ENCODE measurements at places on chromosomes 11 and 22. TPM values are rescaled to one million over a fixed set of nuclear protein-coding genes. Genes with fewer than 3 reads are reported as not detected.

GRCh38 chr11:134599299-134599771 is 187.3 kb upstream of the B3GAT1 start:
- H3K4me3 ChIP-seq, result no peak overlapping the region
- no peaks in the 10 kb centered on the region for H3K27me3 ChIP-seq
- H3K36me3 ChIP-seq, result no peaks in the 10 kb centered on the region
- no peak for DNase-seq
- H3K27ac ChIP-seq, result no peak overlapping the region
- H3K4me1 ChIP-seq, result no peaks in the 10 kb centered on the region

The OR8G5 gene
- total RNA-seq, result not detected

GRCh38 chr11:64633555-64634159 is 42.6 kb downstream of the SLC22A12 start:
- peaks cover 47% of the 10 kb centered on the region for H3K27me3 ChIP-seq
- DNase-seq, result no peak
- no peak overlapping the region for H3K27ac ChIP-seq
- no peak overlapping the region for H3K4me3 ChIP-seq

DNA sequence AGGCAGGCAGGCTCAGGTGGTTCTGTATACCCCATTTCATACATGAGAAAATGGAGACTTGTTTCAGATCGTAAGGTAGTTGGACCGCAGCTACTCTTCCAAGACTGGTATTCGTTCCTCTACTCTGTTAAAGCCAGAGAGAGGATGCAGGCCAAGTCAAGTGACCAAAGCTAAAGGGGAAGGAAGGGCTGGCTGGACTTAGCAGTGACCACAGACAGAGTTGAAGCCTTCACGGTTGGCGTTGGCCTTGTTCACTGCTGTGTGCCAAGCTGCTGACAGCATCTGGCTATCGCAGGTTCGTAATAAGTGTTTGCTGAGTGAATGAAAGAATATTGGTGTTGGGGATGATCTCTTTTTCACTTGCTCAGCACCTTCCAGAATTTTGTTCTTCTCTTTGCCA is 64.2 kb downstream of the PTPRJ start:
- H3K27ac ChIP-seq, result no peak overlapping the region
- peaks cover 25% of the 10 kb centered on the region for H3K4me1 ChIP-seq
- DNase-seq, result no peak
- no peaks in the 10 kb centered on the region for H3K36me3 ChIP-seq
- H3K27me3 ChIP-seq, result no peaks in the 10 kb centered on the region

The F2 gene
- total RNA-seq, result not detected

The C22orf15 gene
- not detected for total RNA-seq

DNA sequence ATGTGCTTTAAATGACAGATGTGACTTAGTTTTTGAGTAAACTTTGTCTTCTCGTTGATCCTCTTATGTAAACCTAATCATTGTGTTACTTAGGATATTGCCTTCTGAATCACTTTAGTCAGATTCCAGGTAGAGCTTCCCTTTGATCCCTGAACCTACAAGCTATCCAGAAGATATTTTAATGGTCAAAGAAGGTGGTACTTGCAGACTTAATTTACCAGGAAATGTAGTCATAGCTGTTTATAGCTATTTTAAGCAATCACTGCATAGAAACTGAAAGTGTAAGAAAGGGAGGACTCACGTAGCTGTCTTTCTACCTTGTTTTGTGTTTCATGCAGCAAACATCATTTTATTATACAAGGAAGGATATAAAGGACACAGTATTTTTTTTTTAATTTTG is 189.5 kb downstream of the DDX10 start:
- H3K27ac ChIP-seq, result no peak overlapping the region
- peak; percentile 11 for DNase-seq
- no peak overlapping the region for H3K4me3 ChIP-seq

The DNHD1 gene
- total RNA-seq, result 1.8 TPM

- H3K4me1 ChIP-seq, result no peaks in the 10 kb centered on the region
- peaks cover 50% of the 10 kb centered on the region for H3K27me3 ChIP-seq
- no peak overlapping the region for H3K27ac ChIP-seq
- H3K4me3 ChIP-seq, result no peak overlapping the region
- no peaks in the 10 kb centered on the region for H3K36me3 ChIP-seq
- DNase-seq, result peak; percentile 30
These were observed 2.2 kb upstream of the SYT13 start for GRCh38 chr11:45288339-45288738.
